ENCODE measurements at places on chromosomes 12 and 14.

DNA sequence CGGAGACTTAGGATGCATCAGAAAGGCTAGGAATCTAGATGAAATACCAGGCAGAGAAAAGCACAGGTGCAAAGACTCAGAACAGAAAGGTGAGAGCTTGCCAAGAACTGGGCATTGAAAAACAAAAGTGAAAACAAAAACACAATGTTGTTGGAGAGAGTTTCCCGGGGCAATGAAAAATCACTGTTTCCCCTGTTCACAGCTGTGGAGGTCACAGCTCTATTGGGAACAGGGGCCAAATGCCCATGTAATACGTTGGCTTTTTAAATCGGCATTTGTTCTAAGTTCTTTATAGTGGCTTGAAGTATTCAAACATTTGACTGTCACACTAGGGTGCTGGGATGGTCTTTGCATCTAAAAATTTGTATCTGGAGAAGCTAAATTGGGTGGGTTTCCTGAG is 108.3 kb downstream of the SLC15A4 start:
- DNase-seq = no peak

DNA sequence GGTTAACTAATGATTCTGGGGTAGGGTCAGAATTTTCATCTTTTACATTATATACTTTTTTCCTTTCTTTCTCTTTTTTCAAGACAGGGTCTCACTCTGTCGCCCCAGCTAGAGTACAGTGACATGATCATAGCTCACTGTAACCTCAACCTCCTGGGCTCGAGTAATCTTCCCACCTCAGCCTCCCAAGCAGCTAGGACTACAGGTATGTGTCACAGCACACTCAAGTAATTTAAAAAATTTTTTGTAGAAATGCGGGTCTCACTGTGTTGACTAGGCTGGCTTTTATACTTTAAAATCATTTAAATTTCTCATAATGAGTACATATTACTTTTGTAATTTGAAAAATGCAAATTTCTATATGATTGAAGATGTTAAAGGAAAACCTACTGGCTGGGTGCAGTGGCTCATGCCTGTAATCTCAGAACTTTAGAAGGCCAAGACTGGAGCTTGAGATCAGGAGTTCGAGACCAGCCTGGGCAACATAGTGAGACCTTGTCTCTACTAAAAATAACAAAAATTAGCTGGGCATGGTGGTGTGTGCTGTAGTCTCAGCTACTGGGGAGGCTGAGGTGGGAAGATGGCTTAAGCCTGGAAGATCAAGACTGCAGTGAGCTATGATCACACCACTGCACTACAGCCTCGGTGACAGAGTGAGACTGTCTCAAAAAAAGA is 25.7 kb downstream of the R3HDM2 start:
- no peak for DNase-seq

DNA sequence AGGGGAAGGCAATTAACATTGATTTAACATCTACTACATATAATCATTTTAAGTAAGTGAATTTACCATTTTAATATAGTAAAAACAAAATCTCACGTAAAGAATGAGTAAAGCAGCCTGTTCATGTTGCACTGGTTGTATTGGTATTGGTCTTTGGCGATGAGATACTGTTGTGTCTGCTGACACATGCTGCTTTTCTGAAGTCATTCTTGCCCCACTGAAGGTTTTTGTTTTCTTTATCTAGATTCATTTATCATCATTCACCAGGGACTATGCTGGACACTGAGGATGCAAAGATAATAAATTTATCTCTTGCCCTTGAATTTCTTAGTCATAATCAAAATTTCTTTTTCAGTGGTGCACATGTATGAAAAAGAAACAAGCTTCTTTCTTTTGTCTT is 246.2 kb upstream of the NPAS3 start:
- no peak for DNase-seq

GRCh38 chr12:104565606-104566243 is 109.0 kb downstream of the CHST11 start:
- no peak for DNase-seq

- peak; percentile 40 for DNase-seq
Observed at GRCh38 chr14:72559202-72559601, 334.7 kb downstream of the DPF3 start.

GRCh38 chr12:62438098-62438692 is 28.4 kb upstream of the MON2 start:
- no peak for DNase-seq

- DNase-seq = no peak
Observed at GRCh38 chr12:91178781-91179180, 3.8 kb downstream of the DCN start.
